ENCODE measurements at places on chromosomes 5 and 9.

DNA sequence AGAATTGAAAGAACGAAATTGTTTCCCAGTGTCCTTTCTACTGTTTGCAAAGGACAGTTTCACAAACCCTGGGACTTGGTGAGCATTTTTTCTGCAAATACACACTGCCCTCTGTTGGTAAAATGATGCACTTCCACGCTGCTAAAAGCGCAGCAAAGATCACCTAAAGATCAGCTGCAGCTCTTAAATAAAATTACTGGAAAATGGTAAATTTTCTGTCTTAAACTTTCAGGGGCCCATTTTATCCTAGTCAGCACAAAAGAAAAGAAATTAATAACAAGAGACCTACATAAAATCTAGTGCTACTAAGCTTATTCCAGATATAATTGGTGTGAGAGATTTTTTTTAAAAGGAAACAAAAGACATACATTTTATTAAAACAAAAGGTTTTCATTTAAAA is 566.0 kb downstream of the CAAP1 start:
- DNase-seq = peak; percentile 29

DNA sequence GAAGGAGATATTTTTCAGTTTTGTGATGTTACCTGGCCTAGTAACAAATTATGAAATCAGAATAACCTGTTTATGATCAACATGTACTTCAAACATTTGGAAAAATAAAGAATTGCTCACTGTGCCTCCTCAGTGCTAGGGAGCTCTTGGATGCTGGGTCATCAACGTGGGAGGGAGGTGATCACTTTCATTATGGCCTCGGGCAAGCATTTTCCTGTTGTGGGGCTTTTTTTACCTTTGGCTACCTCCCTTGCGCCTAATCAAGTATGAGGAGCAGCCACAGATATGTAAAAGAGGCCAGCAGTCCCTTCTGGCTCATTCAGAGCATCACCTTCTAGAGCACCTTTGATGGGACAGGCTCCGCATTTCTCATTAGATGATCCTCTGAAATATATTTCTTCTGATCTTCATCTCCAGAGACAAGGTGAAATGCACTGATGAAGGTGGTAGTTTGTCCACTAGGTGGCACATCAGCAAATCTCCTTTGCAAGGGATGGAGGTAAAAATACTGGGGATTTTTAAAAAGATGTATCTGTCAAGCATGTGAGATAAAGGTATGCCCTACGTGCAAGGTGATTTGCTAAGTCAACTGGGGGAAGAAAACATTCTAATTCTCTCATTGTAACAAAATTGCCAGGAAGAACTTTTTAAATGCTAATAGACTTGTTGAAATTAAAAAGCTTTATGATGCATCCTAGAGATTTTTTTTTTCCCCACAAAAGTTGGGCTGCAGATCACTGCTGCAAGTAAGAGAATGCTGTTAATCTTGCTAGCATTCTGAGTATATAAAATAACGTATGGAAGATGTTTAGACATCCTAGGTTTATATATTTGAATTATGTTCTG is 218.2 kb downstream of the MAST4 start:
- peak; percentile 52 for DNase-seq

- no peak for DNase-seq
These were observed 104.2 kb downstream of the LIFR start for GRCh38 chr5:38452201-38452600.

GRCh38 chr5:141945511-141946051 is 12.4 kb downstream of the PCDH12 start:
- peak; percentile 66 for DNase-seq

DNA sequence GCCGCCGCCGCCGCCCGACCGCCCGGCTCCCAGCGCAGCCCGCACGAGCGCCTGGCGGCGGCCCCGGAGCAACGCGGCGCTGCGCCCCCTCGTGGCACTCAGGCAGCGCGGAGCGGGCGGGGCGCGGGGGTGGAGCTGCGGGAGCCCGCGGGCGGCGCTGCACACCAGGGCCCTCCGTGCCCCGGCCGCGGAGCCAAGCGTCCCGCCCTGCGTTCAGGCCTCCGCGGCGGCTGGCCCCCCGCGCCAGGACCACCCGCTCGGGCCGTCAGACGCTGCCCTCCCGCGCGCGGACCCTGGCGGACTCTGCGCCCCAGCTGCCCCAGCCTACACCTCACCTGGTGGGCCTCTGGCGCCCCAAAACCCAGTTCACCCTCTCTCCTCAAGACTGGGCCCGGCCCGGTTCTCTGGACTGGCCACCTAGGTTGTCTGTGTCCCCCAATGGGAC is at the start of gene RASGEF1C:
Gene RASGEF1C, minus strand, starts transcription at position 75 of the 445 bp plus-strand sequence. CDS start 71,159 bp downstream, outside the sequence.
- peak; percentile 78 for DNase-seq

- DNase-seq = no peak
These were observed 10.4 kb upstream of the ANXA1 start for GRCh38 chr9:73141282-73141681.

- no peak for DNase-seq
These were observed 156.6 kb downstream of the TRPM3 start for GRCh38 chr9:70964861-70965260.

DNA sequence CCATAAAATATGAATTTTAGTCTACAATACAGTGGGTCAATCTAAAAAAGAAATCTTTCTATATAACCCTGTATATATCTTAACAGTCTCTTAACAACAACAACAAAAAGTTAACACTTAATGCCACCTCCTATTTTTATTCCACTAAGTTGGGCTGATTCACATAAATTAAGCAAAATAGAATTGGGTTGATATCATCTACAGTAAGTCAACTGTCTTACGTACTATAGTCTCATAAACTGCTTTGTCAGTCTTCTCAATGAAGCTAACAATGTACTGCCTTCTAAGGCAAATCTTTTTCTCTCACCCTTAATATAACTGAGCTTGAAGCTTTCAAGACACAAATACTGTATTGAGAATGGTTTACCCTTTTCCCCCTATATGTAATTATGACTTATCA is 185.7 kb downstream of the ADAMTS6 start:
- no peak for DNase-seq
